T-helper 17 cell (primary cell): ENCODE measurements at places on chromosomes 1 and 21.

GRCh38 chr1:110130113-110130591 is 17.9 kb downstream of the UBL4B start:
- DNase-seq = no peak
- no peak overlapping the region for H3K27ac ChIP-seq
- H3K4me3 ChIP-seq = peak overlapping the region; percentile 12
- peaks cover 3% of the 10 kb centered on the region for H3K36me3 ChIP-seq

DNA sequence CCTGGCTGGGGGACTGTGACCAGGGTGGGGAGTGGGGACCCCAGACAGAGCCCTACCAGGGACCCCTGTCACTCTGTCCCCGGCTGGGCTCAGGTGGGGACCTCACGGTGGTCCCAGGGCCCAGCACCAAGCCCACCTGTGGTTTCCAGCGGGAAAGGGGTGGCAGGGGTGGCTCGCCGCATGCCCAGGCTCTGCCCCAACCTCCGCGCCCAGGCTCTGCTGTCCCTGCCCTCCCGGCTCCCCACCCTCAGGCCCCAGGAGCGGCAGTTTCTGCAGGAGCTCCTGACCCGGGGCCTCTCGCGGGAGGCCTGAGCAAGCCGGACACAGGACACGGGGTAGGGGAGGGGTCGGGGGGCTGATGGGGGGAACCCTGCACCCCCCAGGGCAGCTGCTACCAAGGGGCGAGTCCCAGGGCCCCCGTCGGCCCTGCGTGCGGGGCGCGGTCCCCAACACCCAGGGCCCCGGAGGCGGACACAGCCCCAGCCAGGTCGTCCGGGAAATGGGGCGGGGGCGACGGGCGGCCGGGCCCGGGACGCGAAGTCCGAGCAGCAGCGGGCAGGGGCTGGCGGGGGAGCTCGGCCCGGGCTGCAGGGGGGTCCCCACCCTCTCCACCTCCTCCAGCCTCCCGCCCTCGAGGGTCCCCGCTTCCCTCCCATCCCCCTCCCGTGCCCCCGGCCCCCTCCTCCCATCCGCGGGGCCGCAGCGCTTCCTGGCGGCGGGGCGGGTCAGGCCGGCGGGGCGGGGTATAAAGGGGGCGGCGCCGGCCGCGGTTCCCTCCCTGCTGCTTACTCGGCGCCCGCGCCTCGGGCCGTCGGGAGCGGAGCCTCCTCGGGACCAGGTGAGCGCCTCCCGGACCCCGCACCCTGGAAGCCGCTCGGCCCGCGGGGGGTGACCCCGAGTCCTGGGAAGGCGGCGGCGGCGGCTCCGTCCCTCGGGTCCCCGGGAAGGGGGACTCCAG is at the start of gene COL6A2:
Gene COL6A2 (plus strand): TSS at position 777 of the 958 bp plus-strand sequence.
- H3K4me1 ChIP-seq = peaks cover 10% of the 10 kb centered on the region
- H3K4me3 ChIP-seq = peak within 1 kb of the TSS; percentile 85
- peak within 1 kb of the TSS; percentile 68 for H3K27ac ChIP-seq

GRCh38 chr1:208534979-208535378 is 290.8 kb upstream of the PLXNA2 start:
- H3K36me3 ChIP-seq = no peaks in the 10 kb centered on the region
- peaks cover 69% of the 10 kb centered on the region for H3K27me3 ChIP-seq
- H3K27ac ChIP-seq = no peak overlapping the region
- H3K4me1 ChIP-seq = no peaks in the 10 kb centered on the region

DNA sequence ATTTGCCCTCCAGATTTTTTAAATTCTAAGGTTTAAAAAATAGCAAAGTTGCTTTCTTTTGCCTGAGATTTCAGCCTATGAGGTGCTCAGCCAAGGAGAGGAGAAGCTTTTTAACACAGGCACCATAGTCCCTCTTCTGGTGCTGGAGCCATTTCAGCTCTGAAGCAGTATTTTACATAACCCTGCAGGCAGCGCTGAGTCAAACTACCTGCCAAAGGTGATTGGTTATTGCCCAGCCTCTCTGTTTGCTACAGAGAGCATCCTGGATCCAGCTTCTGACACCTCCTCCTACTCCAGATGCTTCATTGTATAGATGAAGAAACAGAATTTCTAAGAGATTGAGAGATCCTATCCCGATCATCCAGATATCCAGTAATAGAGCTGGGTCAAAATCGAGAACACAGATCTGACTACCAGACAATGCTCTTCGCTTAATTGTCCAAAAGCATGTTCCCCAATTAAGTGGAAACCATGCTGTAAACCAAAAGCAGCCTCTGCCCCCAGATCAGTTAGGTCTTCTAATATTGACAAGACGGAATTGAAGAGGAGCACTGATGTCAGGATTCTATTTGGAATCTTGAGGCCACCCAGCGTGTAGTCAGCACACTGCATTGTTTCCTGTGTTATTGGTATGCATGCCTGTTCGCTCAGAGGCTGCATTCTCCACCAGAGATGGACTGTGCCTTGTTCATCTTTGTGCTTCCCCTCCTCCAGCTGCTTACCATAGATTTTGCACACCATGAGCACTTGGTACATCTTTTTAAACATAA is 22.1 kb downstream of the RGS8 start:
- H3K4me1 ChIP-seq = no peaks in the 10 kb centered on the region
- no peaks in the 10 kb centered on the region for H3K36me3 ChIP-seq
- H3K27me3 ChIP-seq = peaks cover 22% of the 10 kb centered on the region
- H3K27ac ChIP-seq = no peak overlapping the region
- no peak overlapping the region for H3K4me3 ChIP-seq

- H3K36me3 ChIP-seq = peaks cover 17% of the 10 kb centered on the region
- DNase-seq = no peak
- peaks cover 53% of the 10 kb centered on the region for H3K27me3 ChIP-seq
- peaks cover 18% of the 10 kb centered on the region for H3K4me1 ChIP-seq
Observed at GRCh38 chr1:160066829-160067745, 2.9 kb downstream of the KCNJ10 start.

DNA sequence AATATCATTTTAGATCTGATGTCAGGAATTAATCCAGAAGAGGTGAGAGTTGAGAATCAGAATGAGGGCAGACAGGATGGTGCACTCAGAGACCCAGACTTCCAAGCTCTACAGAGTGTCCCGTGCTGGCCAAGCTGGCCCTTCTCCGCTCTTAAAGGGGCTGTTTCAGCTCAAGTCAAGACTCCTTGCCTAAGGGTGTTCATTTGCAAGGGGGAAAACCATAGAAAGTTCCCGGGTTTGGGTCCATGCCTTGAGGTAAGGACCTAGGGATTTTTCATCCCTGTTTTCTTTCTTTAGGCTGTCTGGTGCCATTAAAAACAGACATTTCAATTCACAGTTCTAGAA is 47.5 kb downstream of the EDN2 start:
- no peak overlapping the region for H3K4me3 ChIP-seq
- peaks cover 4% of the 10 kb centered on the region for H3K36me3 ChIP-seq
- H3K4me1 ChIP-seq = peaks cover 3% of the 10 kb centered on the region
- DNase-seq = no peak
- H3K27ac ChIP-seq = no peak overlapping the region
- H3K27me3 ChIP-seq = peaks cover 41% of the 10 kb centered on the region

- DNase-seq = no peak
- H3K27ac ChIP-seq = no peak overlapping the region
- H3K4me3 ChIP-seq = no peak overlapping the region
- H3K4me1 ChIP-seq = no peaks in the 10 kb centered on the region
- no peaks in the 10 kb centered on the region for H3K36me3 ChIP-seq
Observed at GRCh38 chr1:214518361-214518760, 33.0 kb downstream of the PTPN14 start.

DNA sequence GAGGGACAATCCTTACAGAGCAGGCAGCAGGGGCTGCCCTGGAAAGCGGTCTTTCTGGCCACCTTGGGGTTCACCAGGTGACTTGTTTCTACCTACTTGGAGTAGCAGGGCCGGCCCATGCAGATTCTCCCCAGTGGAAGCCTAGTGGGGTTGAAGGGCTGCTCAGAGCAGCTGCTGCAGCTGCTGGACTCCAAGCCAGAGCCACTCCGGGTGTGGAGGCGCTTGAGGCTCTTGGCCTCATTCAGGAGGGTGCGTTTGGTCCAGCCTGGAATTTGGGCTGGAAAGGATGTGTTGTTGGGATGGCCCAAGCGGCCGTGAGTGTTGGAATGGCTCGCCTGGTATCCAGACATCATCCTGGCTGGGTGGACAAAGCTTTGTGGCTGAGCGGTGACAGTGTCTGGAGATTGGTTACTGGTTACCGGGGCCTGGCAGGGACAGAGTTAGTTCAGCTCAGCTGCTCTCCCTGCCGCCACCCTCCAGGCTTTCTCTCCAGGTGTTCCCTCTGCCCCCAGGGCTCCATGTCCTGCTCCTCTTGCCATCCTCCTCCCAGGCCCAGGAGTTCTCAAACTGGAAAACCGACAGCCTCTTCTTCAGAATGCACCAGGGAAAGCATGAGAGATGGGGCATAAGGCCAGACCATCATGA is 14.2 kb upstream of the HSPG2 start:
- H3K4me1 ChIP-seq = no peaks in the 10 kb centered on the region
- DNase-seq = no peak
- peaks cover 6% of the 10 kb centered on the region for H3K27me3 ChIP-seq
- no peak overlapping the region for H3K27ac ChIP-seq
- no peaks in the 10 kb centered on the region for H3K36me3 ChIP-seq
- H3K4me3 ChIP-seq = no peak overlapping the region

GRCh38 chr1:41629571-41629970 is 145.1 kb upstream of the EDN2 start:
- H3K36me3 ChIP-seq = peaks cover 5% of the 10 kb centered on the region
- no peaks in the 10 kb centered on the region for H3K27me3 ChIP-seq
- no peak for DNase-seq

- H3K36me3 ChIP-seq = peaks cover 5% of the 10 kb centered on the region
- peaks cover 15% of the 10 kb centered on the region for H3K4me1 ChIP-seq
- H3K4me3 ChIP-seq = no peak overlapping the region
- DNase-seq = no peak
Observed at GRCh38 chr1:50774759-50775351, 185.2 kb downstream of the FAF1 start.

DNA sequence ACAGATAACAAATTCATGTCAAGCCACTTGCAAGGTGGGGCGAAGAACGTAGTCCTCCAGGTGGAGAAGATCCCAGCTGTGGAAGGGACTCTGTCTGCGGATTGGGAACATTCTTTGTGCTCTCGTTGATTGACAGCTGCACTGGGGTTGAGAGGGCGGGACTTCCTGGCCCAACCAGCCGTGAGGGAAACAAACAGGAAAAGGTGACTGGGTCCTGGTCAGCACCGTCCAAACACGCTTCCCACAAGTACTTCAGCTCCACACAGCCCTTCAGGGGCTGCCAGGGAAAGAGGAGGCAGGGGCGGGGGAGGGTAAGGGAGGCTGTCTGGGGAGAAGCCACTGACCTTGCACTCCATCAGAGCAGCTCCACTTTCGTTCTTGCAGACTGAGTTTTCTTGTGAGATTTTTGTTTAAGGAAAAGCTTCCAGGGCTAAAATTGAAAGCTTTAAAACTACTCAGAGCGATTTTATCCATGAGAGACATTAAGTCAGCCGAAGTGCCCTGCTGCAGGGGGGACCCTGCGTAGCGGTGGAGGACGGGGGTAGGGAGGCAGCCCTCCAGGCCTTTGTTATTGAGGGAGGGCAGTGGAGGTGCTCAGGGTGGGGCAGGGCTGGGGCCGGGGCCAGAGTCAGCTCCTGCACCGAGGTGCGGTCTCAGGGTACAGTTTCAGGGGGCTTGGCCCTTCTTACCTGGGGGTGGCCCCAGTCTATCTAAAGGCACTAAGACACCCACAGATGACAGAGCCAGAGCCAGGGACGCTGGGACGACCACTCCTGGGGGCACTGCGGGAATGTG is 21.6 kb upstream of the STUM start:
- H3K27ac ChIP-seq = no peak overlapping the region
- H3K36me3 ChIP-seq = peaks cover 6% of the 10 kb centered on the region
- peaks cover 55% of the 10 kb centered on the region for H3K27me3 ChIP-seq
- peak overlapping the region; percentile 25 for H3K4me3 ChIP-seq

DNA sequence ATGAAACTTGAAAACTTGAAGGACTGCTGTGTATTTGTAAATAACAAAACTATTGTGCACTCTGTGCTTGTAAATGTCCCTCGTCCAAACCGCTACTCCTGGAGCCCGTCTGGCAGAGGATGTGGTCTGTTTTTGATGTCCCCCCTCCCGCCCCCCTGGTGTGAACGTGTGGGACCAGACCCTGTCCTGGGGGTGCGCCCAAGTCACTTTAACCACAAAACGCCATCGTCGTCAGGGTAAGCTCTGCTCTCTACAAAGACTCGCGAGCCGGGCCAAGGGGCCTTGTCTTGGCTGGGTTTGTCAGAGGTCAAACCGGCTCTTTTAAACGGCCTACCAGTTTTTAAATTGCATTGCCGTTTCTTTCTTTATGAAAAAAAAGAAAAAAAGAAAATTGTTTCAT is 87.4 kb upstream of the TMEM51 start:
- H3K36me3 ChIP-seq = no peaks in the 10 kb centered on the region
- H3K4me3 ChIP-seq = no peak overlapping the region
- no peak for DNase-seq
- H3K27me3 ChIP-seq = no peaks in the 10 kb centered on the region
- no peak overlapping the region for H3K27ac ChIP-seq
- no peaks in the 10 kb centered on the region for H3K4me1 ChIP-seq

- no peak for DNase-seq
- peaks cover 36% of the 10 kb centered on the region for H3K4me1 ChIP-seq
- no peaks in the 10 kb centered on the region for H3K36me3 ChIP-seq
- H3K4me3 ChIP-seq = no peak overlapping the region
- no peaks in the 10 kb centered on the region for H3K27me3 ChIP-seq
- H3K27ac ChIP-seq = peak overlapping the region; percentile 67
Observed at GRCh38 chr1:192549937-192550336, 25.6 kb upstream of the RGS1 start.

- H3K27me3 ChIP-seq = no peaks in the 10 kb centered on the region
- no peak overlapping the region for H3K27ac ChIP-seq
- no peak overlapping the region for H3K4me3 ChIP-seq
- peaks cover 7% of the 10 kb centered on the region for H3K4me1 ChIP-seq
- no peaks in the 10 kb centered on the region for H3K36me3 ChIP-seq
- no peak for DNase-seq
Observed at GRCh38 chr1:117312453-117313138, 54.7 kb upstream of the MAN1A2 start.

DNA sequence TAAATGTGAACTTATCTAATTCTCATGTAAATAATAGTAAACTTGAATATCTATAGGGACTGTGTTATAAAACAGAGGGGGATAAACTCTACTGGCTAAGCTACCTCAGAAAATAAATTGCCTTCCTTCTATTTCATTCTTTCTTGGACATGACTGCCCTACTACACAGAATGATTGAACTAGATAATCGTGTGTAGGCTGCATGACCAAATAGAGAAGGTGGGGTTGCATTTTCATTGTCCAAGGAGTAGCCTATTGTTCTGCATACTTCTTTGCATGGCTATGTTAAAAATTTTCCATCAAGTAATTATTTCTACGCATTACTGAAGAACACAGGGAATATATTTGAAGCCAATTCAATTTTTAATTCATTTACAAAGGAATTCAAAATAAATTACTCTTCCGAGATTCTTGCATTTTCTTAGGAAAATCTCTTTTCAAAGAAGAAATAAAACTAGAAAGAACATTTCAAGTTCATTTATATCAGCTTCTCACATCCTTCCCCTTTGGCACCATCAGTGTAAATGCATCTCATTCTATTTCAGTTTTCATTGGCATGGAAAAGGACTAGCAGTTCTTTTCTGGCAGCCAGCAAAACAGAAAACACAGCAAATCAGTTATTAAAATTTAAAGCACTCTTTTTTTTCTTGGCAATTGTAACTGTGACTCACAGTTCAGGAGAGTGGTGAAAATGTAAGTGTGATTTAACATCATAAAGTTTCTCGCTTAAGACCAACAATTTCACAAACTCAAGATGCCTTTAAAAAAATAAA is 714.7 kb downstream of the NCAM2 start:
- H3K4me1 ChIP-seq = no peaks in the 10 kb centered on the region
- DNase-seq = no peak
- no peak overlapping the region for H3K27ac ChIP-seq
- H3K27me3 ChIP-seq = no peaks in the 10 kb centered on the region
- H3K4me3 ChIP-seq = no peak overlapping the region
- H3K36me3 ChIP-seq = no peaks in the 10 kb centered on the region

- peaks cover 5% of the 10 kb centered on the region for H3K27me3 ChIP-seq
- H3K36me3 ChIP-seq = no peaks in the 10 kb centered on the region
- H3K27ac ChIP-seq = no peak overlapping the region
- peaks cover 20% of the 10 kb centered on the region for H3K4me1 ChIP-seq
- no peak overlapping the region for H3K4me3 ChIP-seq
Observed at GRCh38 chr1:44034976-44035716, 3.9 kb upstream of the SLC6A9 start.
